Left renal cortex interstitium (tissue), 4 donors: ENCODE measurements at places on chromosomes 2 and 18.

GRCh38 chr2:8993196-8993901 is 10.1 kb downstream of the MBOAT2 start:
- DNase-seq: no peak

DNA sequence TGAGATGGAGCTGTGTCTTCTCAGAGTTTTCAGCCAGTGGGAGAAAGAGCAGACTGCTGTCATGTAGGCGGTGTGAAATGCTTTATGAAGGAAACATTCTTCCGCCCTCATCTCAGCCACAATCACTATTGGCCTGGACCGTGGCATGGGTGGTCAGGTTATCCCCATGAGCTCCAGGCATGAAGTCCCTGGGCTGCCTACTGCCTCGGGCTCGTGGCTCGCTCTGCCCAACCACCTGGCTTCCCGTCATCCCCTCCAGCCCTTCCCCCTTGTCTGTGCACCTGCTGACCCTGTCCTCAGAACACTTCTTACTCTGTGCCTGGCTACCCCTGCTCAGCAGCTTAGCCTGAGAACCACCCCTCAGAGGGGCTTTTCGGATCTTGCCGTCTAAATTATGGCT is 15.5 kb downstream of the COLEC11 start:
- DNase-seq: no peak

DNA sequence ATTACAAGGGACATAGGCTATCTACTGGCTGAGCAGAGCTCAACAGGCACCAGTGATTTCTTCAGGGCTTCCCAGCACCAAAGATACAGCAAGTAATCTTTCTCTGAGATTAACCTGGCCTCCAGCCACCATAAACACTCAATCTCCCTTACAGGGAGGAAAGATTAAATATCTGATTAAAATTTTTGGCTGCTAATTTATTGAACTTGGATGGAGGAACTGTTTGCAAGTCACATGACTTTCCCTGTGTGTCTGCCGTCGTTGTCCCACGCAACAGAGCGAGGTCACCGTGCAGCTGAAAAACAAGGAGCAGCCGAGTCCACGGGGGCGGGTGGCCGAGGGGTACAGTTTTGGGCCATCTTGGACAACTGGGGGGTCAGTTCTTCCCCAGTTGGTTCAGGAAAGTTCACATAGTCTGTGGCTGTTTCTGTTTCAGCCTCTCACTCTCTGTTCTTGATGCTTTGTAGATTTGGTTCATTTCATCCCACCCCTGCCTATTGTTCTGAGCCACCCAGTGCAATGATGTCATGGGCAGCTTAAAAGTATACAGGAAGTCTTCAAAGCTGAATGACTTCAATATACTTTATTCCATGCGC is 186.8 kb upstream of the CTAGE1 start:
- DNase-seq: no peak

DNA sequence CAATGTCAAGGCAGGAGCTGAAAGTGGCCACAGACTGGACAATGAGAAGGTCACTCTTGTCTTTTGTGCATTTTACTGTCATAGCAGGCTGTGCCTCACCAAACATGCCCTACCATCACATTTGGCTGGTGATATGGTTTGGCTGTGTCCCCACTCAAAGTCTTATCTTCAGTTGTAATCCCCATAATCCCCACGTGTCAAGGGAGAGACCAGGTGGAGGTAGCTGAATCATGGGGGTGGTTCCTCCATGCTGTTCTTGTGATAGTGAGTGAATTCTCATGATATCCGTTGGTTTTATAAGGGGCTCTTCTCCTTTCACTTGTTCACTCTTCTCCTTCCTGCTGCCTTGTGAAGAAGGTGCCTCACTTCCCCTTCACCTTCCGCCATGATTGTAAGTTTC is 49.6 kb upstream of the STPG4 start:
- no peak for DNase-seq

GRCh38 chr2:98438190-98439133 is 6.2 kb upstream of the INPP4A start:
- no peak for DNase-seq

GRCh38 chr18:70194227-70194890 is 11.1 kb downstream of the RTTN start:
- DNase-seq: no peak

- no peak for DNase-seq
Observed at GRCh38 chr2:218391202-218391601, 8.5 kb upstream of the CTDSP1 start.

- DNase-seq: no peak
Observed at GRCh38 chr18:3914833-3915610, 465.1 kb downstream of the TGIF1 start.

- no peak for DNase-seq
Observed at GRCh38 chr2:135791418-135792190, 45.4 kb downstream of the LCT start.

GRCh38 chr18:46820863-46821262 is 64.0 kb upstream of the ST8SIA5 start:
- DNase-seq: no peak

DNA sequence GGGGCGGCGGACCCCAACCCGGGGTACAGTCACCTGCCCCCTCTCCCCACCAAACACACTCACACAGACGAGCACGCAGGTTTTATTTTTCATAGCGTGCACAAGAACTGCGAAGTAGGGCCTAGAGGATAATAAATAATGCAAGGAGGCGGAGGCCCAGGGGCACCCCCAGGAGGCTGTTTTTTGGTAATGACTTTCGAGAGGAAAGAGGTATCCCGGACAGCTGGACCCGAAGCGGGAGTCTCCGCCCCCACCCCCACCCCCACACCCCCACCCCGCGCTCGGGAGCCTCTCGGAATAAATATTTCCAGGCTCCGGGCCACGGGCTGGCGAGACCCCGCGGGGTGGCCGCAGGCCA is 3.4 kb downstream of the CYP26B1 start:
- no peak for DNase-seq

- no peak for DNase-seq
Observed at GRCh38 chr2:216056739-216057138, 24.9 kb downstream of the PECR start.

DNA sequence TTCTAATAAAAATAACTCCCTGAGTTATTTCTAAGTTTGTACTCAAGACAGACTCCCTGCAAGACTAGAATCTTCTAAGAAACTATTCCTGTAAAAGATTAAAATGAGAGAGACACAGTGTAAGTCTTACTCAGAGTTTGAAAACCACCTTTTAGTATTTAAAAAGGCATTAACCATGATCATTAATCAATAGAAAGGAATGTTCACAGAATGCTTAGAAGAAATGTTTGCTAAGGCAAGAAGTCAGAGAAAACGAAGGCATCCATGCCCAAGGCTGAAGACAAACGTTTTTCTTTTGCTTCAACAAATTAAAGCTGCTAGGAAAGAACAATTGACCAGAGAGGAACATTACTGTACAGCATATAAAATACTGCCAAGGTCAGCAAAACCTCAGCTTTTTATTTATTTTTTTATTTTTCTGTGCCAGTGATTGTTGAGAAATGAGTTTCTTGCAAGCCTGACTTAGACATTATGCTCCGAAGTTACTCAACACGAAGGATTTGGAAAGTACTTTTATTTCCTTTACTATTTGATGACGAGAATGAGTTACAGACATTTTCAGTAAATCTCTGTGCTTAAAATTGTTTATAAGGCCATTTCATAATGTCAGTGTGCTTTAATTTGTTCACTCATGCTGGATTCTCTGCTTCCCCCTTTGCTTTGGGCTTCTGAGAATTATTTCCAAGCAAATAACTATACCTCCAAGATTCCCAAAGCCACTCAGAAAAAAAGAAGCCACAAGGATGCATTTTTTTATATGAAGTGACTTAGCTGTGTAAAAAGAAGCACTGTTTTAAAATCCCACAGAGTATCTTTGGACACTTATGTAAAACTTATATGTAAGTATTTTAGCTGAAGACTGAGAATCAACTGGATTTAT is 20.5 kb downstream of the RND3 start:
- no peak for DNase-seq

- DNase-seq: no peak
Observed at GRCh38 chr2:206974551-206974950, 35.2 kb downstream of the CPO start.

GRCh38 chr2:13916066-13916465 is 716.5 kb upstream of the LRATD1 start:
- DNase-seq: no peak

DNA sequence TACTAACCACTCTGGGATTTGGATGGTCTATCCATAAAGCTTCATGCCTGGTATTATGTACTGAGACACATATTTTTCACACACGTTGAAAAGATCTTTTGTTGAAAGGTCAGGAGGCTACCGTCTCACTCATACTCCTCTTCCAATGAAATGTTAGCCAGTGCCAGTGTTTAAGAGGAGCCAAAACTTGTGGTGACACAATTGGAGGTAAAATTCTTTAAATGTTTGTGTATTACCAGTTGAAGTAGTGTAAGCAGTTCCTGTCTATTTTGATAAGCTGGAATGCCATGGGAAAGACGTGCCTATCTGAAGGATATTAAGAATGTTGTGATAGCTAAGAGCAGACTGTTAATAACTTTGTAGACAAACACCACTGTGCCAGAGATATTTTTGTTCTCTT is 32.1 kb downstream of the MARCHF7 start:
- DNase-seq: no peak

DNA sequence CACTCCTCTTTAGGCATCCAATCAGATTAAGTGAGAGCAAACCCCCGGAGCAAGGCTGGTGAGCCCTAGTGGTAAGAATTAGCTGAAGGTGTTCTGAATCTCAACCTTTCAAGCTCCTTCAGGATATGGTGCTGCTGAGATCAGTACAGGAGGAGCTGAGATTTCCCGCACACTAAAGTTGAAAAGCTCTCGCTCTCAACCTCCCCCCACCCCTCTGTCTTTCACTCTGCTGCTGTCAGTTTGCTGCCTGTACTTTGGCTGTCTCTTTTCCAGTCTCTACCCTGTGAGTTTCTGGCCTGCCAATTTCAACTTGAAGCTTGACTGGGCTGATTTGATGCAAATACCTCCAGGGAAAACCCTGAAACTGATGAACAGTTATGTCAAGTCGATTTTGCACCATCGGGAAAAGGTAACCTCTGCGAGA is 15.7 kb downstream of the ZEB2 start:
- no peak for DNase-seq

- DNase-seq: no peak
Observed at GRCh38 chr18:34729740-34730355, 19.8 kb downstream of the DTNA start.

- no peak for DNase-seq
Observed at GRCh38 chr2:172179045-172179701, 76.5 kb upstream of the DLX2 start.
